ENCODE measurements at places on chromosomes 12 and 14.

DNA sequence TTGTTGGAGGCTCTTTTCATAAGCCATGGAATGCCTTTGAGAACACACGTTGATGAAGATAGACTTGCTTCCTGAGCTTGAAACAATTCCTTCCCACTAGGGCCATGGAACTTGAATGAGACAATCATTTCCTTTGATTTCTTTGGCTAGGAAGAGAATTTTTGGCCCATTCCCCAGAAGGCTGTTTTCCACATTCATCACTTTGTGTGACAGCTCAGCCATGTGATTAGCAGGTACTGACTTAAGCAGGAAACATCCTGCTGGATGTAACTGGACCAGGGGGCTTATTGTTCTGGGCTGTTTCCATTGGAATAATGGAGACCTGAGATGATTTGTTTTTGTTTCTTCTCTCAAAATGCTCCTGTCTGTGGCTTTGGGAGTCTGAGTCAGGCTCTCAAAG lies 469.8 kb upstream of the SEL1L start:
- no peak for DNase-seq

DNA sequence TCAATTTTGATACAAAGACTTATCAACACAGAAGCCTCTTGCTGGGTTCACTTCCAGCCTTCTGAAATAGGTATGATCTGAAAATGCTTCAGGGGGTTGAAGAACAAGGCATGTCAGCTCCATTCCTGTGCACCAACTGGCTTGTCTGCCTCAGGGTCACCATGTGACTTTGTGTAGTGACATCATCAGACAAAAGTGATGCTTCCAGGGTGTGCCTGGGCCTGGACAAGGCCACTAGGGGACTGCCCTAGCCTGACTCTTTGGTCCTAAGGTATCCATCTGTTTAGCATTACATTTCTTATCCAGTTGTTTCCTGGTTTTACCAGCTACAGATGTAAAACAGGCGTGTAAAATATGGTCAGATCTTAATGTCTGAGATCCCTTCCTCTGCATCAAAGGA lies 155.6 kb downstream of the CAND1 start:
- no peak for DNase-seq

GRCh38 chr12:18849080-18849479 lies 111.2 kb downstream of the CAPZA3 start:
- DNase-seq = no peak

GRCh38 chr14:36660736-36661505 lies 739 bp upstream of the PAX9 start:
- DNase-seq = no peak

Data from CD4-positive, alpha-beta T cell treated with Interleukin-2 at 100 ng/mL for 4 hours (primary cell).